ENCODE measurements at places on chromosomes 2 and 18. TPM values are rescaled to one million over a fixed set of nuclear protein-coding genes. Genes with fewer than 3 reads are reported as not detected.

NETO1 gene
- total RNA-seq, result not detected

PLEKHH2 gene
- total RNA-seq, result 1.1 TPM

CNTNAP5 gene
- not detected for total RNA-seq

L3MBTL4 gene
- 0.89 TPM for total RNA-seq

MAT2A gene
- 130 TPM for total RNA-seq

SOX11 gene
- 0.10 TPM for total RNA-seq

UBR3 gene
- total RNA-seq, result 127 TPM

AQP12A gene
- total RNA-seq, result not detected
